ENCODE measurements at places on chromosomes 12 and 14. TPM values are rescaled to one million over a fixed set of nuclear protein-coding genes. Genes with fewer than 3 reads are reported as not detected.

OR4E2 gene
- not detected for polyA plus RNA-seq

DNA sequence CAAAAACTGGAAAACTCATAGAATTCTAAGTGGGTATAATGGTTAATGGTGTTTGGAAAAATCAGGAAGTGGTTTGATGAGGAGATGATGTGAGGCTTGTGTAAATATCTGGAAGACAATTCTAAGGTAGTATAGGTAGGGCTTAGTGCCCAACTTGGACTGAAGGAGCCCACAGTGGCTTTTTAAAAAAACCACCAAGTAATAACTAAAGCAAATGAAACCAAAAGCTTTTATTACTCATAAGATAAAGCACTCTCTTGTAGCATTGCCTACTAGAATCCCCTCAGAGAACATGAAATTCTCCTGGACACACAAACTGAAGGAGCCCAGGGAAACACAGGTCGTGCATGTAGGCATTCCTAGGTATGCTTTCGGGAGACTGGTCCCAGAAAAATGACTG, 324.5 kb downstream of the NELL2 start:
- DNase-seq, result no peak

GRCh38 chr14:73238941-73239340, 1.6 kb downstream of the PAPLN start:
- no peak for DNase-seq

TAS2R31 gene
- polyA plus RNA-seq, result 0.29 TPM

DNA sequence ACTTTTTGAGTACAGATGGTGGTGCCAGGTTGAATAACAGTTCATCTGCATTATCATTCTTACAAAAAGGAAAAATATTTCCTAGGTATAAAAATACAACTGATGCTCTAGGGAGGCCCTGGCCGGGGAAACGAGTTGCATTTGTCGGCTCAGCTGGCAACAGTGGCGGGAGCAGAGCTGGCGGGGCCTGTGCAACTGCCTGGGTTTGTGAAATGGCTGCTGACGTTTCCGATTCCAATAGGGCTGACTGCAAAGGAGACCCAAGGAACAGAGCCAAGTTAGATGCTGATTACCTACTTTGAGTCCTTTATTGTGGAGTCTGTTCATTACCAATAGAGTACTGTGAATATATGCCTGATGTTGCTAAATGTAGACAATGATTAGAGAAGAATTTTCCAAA, 25.8 kb upstream of the PHLDA1 start:
- DNase-seq, result peak; percentile 13

DNA sequence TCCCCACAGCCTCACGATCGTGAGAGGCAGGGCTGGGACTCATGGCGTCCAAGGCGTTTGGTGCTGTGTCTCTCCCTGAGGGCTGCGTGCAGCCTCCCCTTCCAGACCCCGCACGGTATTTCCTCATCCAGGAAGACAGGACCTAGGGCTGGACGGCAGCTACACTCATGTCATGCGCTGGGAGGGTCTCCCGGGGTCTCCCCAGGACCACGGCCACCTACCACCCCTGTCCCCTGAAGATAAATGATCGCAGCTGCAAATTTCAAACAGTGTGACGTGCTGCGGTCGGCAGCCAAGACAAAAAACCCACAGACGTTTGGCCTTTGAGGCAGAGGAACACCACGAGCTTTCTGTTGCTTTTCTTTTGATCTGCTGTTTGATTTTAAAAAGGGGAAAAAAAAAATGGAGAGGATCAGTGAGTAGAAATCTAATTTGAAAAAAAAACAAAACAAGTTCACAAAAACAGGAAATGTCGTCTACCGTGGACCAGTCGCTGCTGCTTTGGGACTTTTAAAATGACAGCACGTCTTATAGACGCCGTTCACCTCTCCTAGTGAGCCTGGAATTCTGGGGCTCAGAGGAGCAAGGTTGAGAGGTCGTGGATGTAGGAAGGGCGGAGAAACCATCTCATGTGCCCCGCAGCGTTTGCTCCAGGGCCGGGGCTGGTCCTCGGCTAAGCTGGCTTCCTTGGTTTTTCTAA, 237.6 kb downstream of the SLC41A2 start:
- no peak for DNase-seq

- DNase-seq, result no peak
Measured at GRCh38 chr12:132503618-132504204, 13.8 kb downstream of the FBRSL1 start.

- no peak for DNase-seq
Measured at GRCh38 chr14:49857427-49858003, 4.9 kb upstream of the NEMF start.

GRCh38 chr14:71651228-71651627, 281.0 kb upstream of the RGS6 start:
- DNase-seq, result no peak

- no peak for DNase-seq
Measured at GRCh38 chr14:56160088-56160487, 41.9 kb downstream of the PELI2 start.

DNA sequence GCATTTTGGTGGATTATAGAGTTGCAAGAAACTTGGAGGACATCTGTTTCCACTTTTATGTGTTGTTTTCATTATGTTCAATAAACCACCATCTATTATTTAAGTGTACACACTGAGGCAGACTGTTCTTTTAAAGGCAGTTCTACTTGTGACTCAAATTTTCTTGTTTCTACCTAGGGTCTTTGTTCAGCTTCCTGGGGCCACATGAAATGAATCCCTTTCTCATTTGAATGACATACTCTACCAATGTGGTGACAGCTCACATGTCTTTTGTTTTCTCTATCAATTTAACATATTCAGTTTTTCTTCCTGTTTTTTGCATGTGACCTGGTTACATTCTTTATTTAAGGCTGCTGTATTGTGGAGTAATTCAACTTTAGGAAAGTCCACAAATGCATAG, 7.9 kb downstream of the SLC16A7 start:
- no peak for DNase-seq

DNA sequence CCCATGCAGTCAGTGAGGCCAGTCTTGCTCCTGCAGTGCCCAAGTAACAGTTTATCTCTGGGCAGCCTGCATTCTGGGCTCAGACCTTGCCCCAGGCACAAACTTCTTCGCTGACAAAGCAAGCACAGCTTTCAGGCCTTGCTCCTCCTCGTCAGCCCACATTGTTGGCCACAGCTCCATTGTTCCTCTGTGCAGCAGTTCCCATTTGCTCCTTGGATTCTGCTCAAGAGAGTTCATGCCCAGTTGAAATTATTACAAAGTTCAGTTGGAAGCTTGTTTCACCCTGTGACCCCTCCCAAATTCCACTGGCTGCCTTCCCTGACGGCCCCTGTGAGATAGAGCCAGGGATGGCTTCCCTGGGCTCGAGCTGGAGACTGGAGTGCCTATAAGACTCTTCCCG, 163.4 kb upstream of the DDHD1 start:
- no peak for DNase-seq

GRCh38 chr14:68800390-68800789, 7.5 kb upstream of the ZFP36L1 start:
- DNase-seq, result no peak

DNA sequence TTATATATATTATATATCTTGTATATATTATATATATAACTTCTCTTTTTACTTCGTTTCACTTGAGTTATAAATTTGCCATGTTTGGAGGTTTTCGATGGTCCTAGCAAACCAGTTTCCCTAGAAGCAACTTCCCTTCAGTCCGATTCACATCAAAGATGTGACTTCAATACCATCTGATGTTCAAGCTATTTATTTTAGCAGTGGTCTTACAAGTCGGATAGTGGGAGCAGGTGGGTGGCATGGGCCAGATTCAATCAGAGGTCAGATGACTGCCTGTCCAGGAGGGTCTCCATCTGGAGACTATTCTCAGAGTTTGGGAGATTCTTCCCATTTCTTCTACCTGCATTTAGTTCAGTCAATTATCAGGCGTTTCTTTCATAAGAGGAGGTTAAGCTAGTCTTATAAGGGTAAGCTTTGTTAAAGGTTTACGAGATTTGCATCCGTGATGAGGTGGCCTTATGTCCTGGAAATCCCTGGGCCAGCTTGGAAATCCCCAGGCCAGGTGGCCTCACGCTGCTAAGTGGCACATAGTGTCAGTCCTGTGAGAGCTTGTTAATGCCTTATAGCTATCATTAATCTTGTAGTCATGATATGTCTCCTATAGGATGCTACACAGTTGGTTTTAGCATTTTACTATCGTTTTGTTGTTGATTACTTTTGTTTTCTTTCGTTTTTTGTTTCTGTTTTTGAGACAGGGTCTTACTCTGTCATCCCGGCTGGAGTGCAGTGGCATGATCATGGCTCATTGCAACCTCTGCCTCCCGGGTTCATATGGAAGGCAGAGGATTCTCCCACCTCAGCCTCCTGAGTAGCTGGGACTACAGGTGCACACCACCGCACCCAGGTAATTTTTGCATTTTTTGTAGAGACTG, 145.8 kb downstream of the BICD1 start:
- DNase-seq, result no peak

DNA sequence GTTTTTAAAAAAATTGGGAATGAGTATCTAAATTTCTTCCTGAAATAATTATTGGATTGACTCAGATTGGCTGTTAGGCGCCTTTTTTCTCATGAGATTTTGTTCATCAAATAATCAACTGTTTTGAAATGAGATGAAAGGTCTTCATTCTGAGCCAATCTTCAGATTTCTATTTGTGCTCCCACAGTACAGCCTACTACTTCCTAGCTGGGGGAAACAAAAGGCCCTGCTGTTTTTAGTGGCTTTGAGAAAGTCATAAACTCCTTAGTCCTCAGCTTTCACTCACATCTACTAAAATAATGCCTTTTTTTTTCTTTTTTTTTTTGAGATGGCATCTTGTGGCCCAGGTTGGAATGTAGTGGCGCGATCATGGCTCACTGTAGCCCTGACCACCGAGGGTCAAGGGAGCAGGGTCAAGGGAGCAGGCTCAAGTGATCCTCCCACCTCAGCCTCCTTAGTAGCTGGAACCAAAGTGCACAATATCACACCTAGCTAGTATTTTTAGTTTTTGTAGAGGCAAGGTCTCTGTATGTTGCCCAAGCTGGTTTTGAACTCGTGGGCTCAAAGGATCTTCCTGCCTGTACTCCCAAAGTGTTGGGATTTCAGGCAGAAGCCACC, 15.2 kb downstream of the NACA start:
- no peak for DNase-seq

DNA sequence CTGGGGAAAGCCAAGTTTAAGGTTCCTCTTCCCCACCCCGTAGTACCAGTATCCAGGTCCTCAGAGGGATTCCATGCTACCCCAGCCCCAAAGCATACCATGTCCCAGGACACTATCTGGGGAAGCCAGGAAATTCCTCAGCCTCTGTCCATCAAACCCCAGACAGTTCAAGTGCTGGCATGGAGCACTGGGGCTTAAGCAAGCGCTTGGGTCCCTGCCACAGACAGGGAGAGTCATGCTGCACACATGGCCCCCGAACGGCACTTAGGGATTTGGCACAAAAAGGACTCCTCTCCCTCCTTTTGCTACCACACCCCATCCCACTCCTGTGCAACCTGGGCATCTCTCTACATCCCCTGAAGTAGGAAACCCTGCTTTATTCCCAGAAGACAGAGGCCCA, 21.8 kb downstream of the ADCY6 start:
- DNase-seq, result peak; percentile 59

GRCh38 chr14:38342803-38343202, 86.9 kb upstream of the CLEC14A start:
- DNase-seq, result no peak

LRRK2 gene
- polyA plus RNA-seq, result 0.99 TPM

DNA sequence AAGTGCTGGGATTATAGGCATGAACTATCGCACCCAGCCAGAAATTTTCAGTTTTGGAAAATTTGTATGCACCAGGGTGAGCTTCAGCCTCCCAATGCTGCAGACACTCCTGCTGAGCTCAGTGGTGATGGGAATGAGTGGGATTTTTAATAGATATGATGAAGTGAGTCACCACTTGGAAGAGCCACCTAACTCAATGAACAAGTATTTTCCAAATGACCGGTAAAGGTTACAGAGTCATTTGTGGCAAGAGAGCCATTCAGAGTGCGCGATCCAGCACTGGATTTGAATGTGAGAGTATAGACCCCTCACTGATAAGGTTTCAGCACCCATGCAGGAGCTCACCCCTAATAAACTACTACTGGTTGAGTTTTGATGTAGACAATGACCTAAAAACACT, 100.7 kb downstream of the PPP2R5C start:
- no peak for DNase-seq

DNA sequence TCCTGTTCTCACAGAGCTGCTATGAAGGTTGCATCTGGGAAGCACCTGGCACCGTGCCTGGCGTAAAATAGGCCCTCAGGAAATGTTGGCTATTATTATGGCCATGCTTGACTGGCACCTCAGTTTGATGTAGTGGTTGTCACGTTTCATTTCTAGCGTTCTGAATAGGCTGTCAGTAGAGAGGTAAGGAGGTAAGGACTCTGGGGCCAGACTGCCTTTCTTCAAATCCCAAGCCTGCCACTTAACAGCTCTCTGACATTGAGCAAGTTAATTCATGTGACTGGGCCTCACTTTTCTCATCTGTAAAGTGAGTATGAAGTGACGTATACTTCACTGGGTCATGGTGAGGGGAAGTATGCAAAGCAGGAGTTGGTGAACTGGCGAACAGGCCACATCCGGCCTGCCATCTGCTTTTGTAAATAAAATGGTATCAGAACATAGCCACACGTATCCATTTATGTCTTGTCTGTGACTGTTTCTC, 196.2 kb downstream of the CACNA1C start:
- DNase-seq, result no peak

GPR137C gene
- polyA plus RNA-seq, result 0.88 TPM

DNA sequence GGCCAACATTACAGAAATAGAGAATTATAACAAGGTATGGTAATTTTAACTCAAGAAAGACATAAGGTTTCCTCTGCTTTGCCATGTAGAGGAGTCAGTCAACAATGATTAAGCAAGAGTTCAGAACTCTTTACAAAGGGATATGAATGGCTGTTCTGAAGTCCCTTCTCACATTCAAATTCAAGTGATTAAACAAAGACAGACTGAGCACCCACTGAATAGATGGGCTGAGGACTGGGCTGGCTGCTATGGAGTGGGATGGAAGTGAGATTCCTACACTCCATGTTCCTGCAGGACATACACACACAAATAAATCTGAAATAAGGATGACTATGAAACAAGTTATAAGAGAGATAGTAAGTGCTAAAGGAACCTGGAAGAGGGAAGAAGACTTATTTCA, 199.0 kb upstream of the GRIP1 start:
- no peak for DNase-seq

- no peak for DNase-seq
Measured at GRCh38 chr14:34420547-34421150, 41.4 kb downstream of the SPTSSA start.

DNA sequence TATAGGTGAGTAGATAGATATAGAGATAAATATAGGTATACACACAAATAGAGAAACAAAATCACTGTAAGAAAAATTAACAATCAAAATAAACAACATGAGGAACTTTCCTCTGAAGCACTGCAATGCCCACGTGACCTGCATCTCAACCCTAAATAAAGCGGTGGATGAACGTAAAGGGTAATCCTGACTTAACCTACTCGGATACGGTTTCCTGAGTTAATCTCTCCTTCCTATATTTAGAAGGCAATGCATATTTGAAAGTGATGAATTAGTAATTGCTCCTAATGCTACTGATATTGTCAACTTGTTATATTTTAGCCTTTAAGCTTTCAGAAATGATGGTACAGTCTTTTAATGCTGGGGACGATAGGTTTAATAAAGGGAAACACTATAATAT, 221.4 kb downstream of the ITPR2 start:
- no peak for DNase-seq

- no peak for DNase-seq
Measured at GRCh38 chr14:57486767-57487379, 6.8 kb downstream of the CCDC198 start.

Measured in heart right ventricle (tissue), 16 donors.